ENCODE measurements at places on chromosomes 11 and 22.

DNA sequence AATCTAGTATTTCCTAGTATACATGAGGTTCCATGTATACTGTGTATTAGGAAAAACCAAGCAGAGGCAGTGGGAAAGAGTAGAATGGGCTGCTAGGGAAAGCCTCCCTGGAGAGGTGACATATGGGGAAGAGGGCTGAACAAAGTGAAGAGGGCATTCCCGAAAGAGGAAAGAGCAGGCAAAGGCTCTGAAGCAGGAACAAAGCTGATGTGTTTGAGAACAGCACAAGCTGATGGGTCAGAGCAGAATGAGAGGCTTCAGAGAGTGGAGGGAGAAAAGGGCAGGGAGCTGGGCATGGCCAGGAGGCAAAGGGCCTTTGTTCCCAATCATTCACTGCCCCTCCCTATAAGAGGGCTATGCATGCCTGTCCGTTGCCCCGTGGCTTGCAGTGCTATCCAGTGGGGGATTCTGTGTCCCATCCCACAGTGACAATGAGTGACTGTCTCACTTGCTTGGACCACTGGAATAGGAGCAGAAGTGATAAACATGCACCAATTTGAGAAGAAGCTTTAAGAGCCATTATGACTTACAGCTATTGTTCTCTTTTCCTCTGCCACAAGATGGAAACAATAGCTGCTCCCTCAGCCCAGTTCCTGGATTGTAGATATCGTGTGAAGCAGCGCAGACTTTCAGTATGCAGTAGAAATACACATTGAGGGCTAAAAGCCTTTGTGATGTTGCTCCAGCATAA lies 39.6 kb downstream of the GALNT18 start:
- peak; percentile 86 for DNase-seq

GRCh38 chr11:26143566-26144290 lies 188.2 kb upstream of the ANO3 start:
- no peak for DNase-seq

- DNase-seq = no peak
These were observed 16.9 kb upstream of the SLCO2B1 start for GRCh38 chr11:75133976-75134375.

DNA sequence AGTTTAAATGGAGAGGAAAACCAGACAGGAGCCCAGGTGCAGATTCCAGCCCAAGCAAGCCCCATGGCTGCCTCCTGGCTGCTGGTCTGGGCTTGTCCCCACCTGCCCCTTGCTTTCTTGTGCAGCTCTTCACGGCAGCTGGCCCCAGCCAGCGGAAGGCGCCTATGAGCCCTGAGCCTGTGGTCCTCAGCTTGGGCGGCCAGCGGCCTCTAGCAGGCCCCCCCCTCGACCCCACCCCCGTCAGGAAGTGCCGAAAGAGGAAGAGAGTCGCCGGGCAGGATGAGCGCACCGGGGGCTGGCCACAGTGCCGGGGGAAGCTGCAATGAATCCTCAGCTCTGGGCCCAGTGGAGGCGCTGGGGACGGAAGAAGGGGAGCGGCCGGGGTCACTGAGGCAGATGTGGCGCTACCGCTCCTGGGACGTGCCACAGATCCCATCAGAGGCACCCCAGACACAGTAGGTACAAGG lies 2.1 kb upstream of the DGKZ start:
- no peak for DNase-seq

- no peak for DNase-seq
These were observed 402.3 kb downstream of the TBC1D22A start for GRCh38 chr22:47164514-47165337.

DNA sequence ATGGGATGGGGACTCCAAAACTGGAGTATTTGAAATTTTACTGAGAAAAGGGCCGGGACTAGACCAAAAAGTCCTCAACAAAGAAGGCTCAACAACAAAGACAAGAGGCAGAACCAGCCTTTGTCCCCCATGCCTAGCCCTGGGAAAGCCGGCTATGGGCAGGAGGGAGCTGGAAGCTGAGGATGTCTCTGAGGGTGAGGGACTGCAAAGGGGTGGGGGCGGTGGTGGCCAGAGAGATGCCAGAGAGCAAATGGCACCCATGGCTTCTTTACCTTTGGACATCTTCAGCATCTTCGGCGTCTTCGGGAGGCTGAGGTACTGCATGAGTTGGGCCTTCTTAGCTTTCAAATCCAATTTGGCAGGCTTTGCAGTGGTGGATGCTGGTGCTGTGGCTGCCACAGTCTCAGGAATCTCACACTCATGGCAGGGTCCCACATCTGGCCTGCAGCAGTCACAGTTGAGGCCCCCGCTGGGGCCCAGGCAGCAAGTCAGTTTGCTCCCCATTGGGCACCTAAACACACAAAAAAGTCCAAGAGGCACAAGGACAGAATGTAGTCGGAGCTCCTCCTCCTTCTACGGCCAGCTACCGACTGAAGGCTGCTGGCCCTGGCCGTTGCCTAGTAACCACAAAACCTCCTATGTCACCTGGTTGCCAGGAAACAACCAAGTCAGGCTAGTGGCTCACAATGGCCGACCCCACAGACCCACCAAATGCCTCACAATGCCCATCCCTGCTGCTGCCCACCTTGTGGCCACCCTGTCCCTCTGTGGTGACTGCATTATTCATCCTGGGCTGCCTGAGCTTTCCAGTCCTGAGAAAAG lies at the start of gene C22orf42:
Gene C22orf42 (minus strand): TSS at position 592 of the 822 bp plus-strand sequence. CDS start 88 bp downstream, at position 504.
- DNase-seq = no peak

- no peak for DNase-seq
These were observed 98.7 kb downstream of the WNT7B start for GRCh38 chr22:45878051-45878781.

GRCh38 chr11:72305077-72305476 lies 61.1 kb upstream of the PHOX2A start:
- no peak for DNase-seq

GRCh38 chr11:124176925-124177715 lies 6.0 kb upstream of the OR10D3 start:
- no peak for DNase-seq

GRCh38 chr11:76670485-76671236 lies at the start of gene LRRC32:
TSS of gene LRRC32 (minus strand) at chr11:76670747. CDS start at chr11:76665954, 4,793 bp downstream.
- no peak for DNase-seq

- no peak for DNase-seq
These were observed 269.4 kb downstream of the TTC28 start for GRCh38 chr22:28410050-28410816.

DNA sequence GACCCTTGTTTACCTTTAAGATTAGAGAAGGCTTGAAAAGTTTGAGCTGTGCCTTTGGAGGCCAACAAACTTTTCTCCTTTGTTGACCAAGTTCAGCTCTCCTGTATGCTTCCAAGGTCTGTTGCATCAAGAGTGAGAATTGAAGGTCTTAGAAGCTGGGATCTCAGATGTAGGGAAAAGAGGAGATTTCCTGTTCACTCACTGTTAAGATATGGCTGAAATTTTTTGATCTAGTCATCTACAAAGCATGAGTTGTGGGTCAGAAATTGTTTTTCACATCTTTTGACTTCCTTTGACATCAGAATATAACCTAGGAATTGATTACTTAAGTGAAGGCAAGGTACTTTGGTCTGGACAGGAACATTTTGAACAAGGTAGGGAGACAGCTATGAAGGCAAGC lies 12.1 kb downstream of the OR51B4 start:
- DNase-seq = no peak

- peak; percentile 62 for DNase-seq
These were observed 65.2 kb downstream of the NFAM1 start for GRCh38 chr22:42366806-42367581.

GRCh38 chr11:126607374-126607773 lies 251.9 kb downstream of the ST3GAL4 start:
- peak; percentile 73 for DNase-seq

DNA sequence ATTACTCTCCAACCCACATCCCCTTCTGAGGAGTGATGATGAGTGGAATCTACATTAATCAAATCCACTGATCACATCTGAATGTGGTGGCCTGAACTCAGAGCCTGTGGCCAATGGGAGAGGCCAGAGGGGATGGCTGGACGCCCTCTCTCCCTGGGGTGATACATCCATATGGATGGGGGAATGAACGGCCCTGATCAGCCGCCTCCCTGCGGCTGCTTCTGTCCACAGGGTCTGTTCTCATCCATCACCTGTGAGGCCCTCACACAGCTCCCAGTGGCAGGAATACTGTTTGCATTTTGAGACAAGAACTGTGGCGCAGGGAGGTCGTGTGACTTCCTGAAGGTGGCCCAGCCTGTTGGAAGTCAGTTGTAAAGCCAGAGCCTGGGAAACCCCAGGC lies 78.3 kb upstream of the SHISAL1 start:
- no peak for DNase-seq

- no peak for DNase-seq
These were observed 66.1 kb upstream of the OR5AN1 start for GRCh38 chr11:59292611-59293010.

GRCh38 chr22:49664891-49665290 lies 162.8 kb downstream of the BRD1 start:
- no peak for DNase-seq

DNA sequence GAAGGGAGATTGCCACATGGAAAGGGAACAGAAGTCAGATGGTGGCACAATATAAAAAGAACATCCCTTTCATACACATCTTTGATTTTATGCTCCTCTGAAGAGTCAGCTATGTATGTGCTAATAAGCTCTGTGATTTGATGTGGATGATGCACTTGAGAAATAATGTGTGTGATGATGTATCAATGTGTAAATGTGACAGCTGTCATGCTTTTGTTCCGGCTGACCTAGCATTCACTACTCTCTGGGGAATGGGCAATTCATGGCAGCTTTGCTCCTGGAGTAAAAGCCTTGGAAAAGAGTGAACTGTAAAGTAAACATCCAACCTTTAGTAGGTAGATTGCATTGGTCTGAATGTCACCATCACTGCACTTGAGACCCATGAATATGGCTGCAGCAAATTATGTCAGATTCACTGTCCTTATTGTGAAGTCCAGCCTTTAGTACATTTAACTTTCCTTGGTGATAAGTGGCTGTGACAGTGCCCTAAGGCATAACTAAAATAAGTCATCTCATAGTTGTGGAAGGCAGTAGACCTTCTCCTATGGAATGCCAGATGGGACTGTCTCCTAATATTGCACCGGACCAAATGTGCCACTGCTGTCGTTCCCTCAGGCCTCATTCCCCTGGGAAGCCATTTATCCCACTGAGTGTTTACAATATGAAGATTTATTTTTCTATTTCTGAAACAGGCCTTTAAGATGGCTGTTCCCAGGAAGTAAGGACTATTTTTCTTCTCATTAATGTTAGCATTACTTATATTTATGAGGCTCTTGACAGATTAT lies 178.2 kb upstream of the CCDC90B start:
- DNase-seq = no peak

- DNase-seq = no peak
These were observed 3.8 kb downstream of the DCPS start for GRCh38 chr11:126307706-126308105.

- DNase-seq = no peak
These were observed 4.9 kb downstream of the HIPK3 start for GRCh38 chr11:33262011-33262645.

DNA sequence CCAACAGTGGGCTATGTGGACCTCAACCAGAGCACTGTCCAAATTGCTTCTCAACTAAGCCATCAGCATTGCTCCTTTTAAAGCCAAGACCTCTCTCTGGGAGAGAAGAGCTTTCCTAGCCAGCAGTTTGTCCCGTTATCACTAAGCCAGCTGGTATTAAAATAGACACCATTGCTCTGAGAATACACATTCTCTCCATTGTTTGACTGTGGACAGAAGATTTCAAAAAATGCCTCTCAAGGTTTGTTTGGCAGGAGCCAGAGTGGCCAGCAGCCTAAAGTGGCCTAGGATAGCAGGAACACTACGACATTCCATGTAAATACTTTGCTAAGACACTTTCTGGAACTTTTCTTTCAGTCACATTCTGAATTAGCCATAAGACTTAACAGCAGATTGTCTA lies 41.3 kb downstream of the EIF4ENIF1 start:
- no peak for DNase-seq

- no peak for DNase-seq
These were observed 1.0 kb upstream of the PANX1 start for GRCh38 chr11:94127638-94128037.

- no peak for DNase-seq
These were observed 657 bp downstream of the CWC15 start for GRCh38 chr11:94972700-94973098.

- no peak for DNase-seq
These were observed 1932.2 kb upstream of the RAG2 start for GRCh38 chr11:38530226-38530625.

- DNase-seq = no peak
These were observed 40.9 kb downstream of the CWC15 start for GRCh38 chr11:94932503-94932902.

DNA sequence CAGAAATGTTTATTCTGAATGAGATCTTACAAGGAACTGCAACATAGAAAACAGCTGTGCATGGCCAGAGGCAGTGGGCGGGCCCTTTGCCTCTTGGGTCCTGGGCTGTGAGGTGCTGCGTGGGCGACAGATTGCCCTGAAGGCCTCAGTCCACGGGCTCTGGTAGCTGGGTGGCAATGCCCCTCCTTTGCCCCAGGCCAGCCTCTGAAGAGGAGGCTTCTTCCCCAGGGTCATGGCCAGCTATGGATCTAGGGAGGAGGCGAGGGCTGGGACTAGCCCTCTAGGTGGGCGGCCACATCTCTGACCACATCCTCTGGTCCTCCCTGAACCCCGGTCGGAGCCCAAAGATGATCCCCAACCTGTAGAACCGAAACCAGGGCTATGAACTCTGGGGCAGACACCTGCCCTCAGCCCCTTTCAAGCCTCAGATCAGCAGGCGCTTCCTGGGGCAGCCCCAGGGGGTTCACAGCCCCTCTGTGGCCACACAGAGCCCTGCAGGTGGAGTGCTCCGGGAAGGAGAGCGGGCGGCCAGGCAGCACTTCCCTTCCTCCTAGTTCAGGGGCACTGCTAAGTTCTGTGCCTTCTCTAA lies 6.6 kb upstream of the CDC42BPG start:
- no peak for DNase-seq

DNA sequence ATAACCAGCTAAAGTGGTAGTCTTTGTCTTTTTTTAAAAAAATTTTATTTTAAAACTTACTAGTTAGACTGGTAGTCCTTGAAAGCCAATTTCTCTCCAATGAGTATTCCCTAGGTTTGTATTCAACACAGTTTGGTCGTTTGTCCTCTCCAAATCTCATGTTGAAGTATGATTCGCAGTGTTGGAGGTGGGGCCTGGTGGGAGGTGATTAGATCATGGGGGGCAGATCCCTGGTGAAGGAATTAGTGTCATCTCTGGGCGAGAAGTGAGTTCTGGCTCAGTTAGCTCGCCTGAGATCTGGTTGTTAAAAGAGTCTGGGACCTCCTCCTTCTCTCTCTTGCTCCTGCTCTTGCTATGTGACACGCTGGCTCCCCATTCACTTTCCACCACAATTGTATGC lies 18.0 kb downstream of the FLI1 start:
- no peak for DNase-seq

- DNase-seq = no peak
These were observed 4.9 kb downstream of the NDUFC2 start for GRCh38 chr11:78074756-78075155.

All from putamen (tissue), 1 donor.